ENCODE measurements at places on chromosomes 13 and 19. TPM values are rescaled to one million over a fixed set of nuclear protein-coding genes. Genes with fewer than 3 reads are reported as not detected.

- DNase-seq, result peak; percentile 28
These were observed 478 bp downstream of the LMO7 start for GRCh38 chr13:75636436-75637180.

The TMIGD2 gene
- total RNA-seq, result not detected

GRCh38 chr13:90534617-90535370, 812.7 kb upstream of the MIR17HG start:
- no peak for DNase-seq

GRCh38 chr13:23637829-23638228, 67.6 kb downstream of the TNFRSF19 start:
- DNase-seq, result no peak

The ACER1 gene
- total RNA-seq, result not detected

GRCh38 chr19:28595722-28596480, 617.0 kb downstream of the UQCRFS1 start:
- no peak for DNase-seq

Data from A172 (cell line).